Stimulated activated CD8-positive, alpha-beta memory T cell treated with anti-CD3 and anti-CD28 coated beads, Interleukin-7, amount 100 ng/mL, for 4 hours (primary cell): ENCODE measurements at places on chromosomes 6 and 20.

DNA sequence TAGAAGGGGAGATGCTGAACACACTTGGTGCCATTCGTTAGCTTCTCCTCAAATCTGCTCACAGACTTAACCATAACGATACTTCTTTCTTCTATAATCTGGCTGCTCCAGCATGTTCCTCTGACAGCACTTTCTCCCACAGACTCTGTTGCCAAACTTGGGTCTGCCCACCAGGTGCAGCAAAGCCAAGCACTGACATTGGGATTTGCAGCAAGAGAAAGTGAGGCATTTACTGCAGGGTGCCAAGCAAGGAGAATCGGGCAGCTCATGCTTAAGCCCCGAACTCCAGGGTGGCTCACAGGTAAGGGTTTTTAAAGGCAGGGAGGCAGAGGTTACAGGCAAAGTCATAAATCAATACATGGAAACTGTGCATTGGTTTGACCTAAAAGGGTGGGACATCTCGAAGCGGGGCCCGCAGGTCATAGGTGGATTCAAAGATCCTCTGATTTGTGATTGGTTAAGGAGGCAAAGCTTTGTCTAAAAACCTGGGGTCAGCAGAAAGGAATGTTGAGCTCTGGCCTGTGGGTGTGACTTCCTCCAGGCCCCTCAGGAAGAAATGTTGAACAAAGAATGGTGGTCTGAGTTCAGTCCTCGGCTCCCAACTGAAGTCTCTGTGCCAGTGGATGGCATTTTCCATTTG lies 25.1 kb upstream of the PNPLA1 start:
- no peak for DNase-seq

DNA sequence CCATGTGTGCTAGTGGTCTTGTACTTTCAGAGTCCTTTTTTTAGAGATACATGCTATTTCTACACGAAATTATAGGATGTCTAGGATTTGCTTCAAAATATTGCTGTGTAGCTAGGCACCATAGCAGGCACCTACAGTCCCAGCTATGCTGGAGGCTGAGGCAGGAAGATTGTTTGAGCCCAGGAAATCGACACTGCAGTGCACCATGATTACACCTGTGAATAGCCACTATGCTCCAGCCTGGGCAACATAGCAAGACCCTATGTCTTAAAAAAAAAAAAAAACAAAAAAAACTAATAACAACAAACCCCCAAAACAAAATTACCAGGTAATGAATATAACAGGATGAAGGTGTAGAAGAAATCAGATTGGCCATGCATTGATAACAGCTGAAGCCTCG lies 121.7 kb downstream of the NFATC2 start:
- no peak for DNase-seq

DNA sequence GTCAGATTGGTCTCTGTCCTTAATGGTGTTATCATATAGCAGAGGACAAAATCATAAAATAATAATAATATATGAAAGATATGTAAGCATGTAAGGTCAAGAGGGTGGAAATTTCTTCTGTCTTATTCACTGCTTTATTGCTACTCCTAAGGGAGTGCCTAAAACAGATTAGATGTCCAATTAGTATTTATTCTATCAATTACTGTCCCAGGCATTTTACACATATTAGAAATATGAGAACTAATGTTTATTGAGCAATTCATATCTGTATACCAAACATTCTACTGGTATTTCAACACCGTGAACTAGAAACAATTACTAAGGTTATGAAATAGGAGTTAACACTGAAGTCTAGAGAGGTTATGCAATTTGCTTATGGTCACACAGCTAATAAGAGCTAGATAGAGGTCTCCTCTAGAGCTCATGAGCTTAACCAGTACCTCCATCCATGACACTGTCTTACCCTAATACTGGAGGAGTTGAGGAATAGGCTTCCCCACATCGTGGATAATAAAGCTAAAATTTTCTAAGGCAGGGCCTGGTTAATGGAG lies 302.3 kb downstream of the PLCB1 start:
- no peak for DNase-seq

- no peak for DNase-seq
These were observed 40.9 kb downstream of the NKX2-4 start for GRCh38 chr20:21356386-21356785.

GRCh38 chr20:48690888-48691287 lies 136.9 kb downstream of the PREX1 start:
- DNase-seq, result no peak

- DNase-seq, result no peak
These were observed 99.3 kb downstream of the PCSK2 start for GRCh38 chr20:17326096-17326495.

- DNase-seq, result no peak
These were observed 311.7 kb upstream of the PLCB4 start for GRCh38 chr20:8757146-8757545.

DNA sequence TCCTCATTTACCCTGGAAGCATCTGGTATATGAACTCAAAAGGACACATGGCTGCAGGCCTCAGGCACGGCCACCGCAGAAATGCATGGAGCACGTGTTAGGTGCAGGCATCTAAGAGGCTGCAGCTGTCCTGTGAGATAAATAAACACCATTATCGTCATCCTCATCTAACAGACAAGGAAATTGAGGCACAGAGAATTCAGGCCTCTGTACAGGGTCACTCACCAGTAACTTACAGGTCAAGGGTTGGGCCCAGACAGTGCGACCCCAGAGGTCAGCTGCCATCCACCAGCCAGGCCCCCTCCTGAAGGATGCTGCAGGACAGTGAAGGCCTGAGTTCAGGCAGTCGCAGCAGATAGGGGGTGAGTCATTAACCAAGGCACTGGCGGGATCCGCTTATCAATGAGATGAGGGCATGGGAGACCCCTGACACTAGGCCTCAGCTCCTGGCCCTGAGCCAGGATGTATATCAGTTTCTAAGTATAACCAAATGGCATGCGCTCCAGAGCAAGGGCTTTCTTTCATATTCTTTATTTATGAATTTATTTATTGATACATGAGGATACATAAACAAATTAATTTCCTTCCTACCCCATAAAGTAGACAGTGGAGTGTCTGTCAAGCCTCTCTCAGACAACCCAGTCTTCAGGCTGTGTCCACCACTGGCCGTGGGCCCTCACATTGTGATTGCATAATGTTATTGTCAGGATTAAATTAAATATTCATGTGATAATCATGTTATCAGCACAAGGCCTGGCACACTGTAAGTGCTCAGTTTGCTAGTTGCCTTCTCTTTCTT lies 316.9 kb downstream of the QKI start:
- DNase-seq, result no peak

DNA sequence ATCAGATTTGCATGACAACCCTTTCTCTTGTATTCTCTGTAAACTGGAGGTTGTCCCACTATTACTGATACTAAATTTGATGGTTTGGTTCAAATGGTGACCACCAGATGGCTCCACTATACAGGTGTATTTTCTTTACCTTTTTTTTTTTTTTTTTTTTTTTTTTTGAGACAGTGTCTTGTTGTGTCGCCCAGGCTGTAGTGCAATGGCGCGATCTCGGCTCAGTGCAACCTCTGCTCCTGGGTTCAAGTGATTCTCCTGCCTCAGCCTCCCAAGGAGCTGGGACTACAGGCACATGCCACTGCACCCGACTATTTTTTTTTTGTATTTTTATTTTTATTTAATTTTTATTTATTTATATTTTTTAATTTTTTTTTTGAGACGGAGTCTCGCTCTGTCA lies 6.6 kb upstream of the WTAP start:
- DNase-seq, result peak; percentile 11

DNA sequence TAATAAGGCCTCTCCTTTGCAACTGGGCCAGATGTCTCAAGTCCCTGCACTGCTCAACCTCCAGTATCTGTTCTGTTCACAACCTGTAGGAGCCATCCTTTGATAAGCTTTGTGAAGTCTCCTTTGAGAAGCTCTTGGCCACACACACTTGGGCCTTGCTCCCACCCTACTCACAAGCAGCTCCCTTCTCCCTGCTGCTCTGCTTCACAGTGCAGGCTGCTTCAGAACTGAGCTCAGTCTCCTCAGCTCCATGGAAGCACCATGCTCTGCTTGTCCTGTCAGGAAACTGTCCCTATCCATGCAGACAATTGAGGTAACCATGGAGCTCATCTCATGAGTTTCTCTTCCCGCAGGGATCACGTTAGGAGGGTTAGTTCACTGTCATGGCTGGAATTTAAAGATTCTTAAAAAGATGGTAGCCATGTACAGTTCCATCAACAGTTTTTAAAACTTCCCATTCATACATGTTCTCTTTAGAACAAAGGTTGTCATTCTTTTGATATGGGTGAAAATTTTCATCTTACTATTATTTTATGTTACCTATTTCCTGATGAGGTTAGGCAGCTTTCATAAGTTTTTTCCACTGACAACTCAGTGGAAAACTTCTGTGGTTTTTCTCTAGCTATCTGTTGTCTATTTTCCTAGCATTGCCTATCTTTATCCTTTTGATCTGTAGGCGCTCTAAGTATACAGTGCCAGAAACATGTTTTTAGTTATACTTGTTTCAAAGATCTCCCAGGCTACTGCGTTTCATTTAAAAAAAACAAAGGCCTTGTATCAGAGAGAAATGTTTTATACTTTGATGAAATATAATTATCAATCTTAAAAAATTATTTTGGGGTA lies 62.6 kb downstream of the AK9 start:
- DNase-seq, result no peak
